ENCODE measurements at places on chromosomes 16 and 17.

DNA sequence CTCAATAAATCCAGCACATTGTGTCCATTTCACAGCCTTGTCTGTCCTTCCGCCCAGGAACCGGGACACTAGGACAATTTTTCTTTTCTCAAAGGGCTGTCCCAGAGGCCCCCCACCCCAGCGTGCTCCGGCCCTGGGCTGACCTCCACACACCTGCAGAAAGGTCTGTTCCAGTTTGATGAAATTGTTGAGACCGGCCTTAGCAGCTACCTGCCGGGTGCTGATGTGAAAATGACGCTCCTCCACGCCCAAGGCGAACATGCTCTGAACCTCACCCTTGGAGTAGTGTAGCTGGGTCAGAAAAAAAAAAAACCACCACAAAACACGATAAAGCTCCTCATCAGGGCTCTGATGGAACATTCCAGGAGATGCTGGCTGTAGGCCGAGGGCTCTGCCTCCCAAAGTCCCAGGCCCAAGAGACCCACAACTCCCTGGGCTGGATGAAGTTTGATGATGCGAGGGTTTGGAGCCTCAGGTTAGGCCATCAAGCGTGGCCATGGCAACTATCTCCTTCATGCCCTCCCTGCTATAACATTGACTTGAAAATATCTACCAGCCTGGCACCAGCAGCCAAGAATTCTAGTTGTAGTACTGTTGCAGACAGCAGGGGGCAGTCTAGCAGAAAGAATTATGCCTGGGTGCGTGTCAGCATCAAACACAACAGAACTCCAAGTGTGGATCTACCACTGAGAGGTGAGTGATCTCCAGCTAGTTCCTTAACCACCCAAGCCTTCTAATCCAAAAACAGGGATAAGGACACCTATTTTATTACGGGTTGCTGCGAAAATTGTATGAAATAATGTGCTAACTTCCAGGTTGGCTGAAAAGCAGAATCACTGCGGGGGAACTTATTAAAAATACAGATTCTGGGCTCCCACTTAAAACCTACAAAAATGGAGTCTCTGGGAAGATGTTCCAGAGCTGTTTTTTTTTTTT is 62.1 kb downstream of the RMI2 start:
- DNase-seq = peak; percentile 87

DNA sequence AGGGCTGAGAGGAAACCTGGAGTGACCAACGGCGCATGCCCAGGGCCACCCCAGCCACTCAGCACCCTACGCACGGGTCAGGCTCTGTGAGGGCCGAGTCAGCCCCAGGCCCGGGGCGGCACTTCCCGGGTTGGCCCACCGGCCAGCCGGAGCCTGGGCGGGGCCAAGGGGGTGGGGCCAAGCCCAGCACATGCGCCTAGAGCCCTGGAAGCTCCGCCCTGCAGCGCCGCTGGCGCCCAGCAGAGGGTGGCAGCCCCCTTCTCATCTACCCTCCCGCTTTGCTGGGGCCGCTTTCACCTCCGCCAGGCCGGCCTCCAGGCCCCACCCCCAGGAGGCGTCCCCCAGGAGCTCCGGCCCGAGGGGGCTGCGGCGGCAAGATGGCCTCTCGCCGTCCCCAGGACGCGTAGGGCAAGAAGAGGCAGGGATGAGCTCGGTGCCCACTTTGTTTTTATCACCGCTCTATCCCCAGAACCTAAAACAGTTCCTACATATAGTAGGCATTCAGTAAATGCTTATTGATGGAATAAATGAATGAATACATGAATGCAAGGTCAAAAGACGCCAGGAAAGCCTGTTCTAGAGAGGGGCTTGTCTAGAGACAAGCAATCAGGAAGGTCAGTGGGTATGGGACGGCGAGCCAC is 31.3 kb downstream of the MYO18A start:
- peak; percentile 97 for DNase-seq

DNA sequence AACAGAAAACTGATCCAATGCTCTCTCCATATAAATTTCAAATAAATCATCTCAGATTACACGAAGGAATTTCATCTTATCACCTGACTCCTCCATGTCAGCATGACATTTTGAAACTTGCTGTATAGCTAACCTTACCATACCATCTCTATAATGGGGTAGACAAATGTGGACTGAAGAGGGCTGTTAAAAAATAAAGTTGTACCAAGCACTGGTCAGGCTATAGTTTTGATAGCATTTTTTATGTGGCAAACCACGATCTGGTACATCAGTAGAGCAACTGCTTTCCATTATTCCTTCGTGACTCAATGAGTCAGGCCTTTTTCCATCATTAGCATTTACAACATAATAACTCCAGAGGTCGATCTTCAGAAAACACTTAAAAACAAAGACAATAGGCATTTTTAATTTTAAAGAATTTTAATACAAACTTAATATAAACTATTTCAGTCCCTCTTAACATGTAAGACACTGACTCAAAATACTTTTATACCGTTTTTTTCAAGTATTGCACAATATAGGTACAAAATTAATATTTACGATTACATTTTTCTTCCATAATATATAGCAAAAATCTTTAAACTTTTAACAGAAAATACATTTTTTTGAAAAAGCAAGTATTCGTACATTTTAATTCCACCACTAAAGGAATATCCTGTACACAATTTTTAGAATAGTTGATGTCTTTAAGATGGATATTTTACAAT is 4.2 kb downstream of the TOB1 start:
- DNase-seq = no peak

DNA sequence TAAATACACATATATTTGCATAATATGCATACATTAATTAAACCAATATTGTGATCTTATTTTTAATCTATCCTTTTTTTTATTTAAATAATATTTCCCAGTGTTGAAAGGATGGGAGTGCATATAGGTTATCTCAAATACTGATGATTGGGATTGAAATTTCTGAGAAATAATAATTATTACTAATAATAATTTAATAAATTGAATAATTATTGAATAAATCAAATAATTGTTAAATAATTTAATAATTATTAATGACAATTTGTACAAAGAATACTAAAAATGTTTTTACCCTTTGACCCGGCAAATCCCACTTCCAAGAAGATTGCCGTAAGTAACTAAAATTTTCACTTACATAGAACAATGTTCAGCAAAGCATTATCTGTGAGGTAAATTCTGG is 148.9 kb downstream of the ZNF18 start:
- DNase-seq = no peak

- DNase-seq = no peak
These were observed 17.7 kb downstream of the HOXB1 start for GRCh38 chr17:48513097-48513496.

- DNase-seq = no peak
These were observed 244.7 kb upstream of the WSB1 start for GRCh38 chr17:27049104-27049784.

- no peak for DNase-seq
These were observed 12.6 kb downstream of the OSBPL7 start for GRCh38 chr17:47808830-47809480.

DNA sequence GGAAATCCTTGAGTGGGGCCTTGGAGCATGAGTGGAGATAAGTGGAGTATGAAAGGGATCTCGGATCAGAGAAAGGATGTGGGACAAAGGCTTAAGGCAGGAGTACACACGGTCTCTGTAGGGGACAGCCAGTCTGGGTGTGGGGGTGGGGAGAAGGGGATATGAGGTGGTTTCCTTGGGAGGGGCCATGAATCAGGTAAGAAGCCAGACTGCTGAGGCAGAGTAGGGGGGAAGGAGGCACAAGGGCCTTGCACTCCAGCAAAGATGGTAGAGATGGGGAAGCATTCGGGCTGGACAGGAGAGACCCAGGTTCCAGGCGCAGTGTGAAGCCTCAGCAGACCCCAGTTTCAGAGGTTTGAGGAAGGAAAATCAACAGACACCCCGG is 1.6 kb downstream of the HSD11B2 start:
- no peak for DNase-seq

DNA sequence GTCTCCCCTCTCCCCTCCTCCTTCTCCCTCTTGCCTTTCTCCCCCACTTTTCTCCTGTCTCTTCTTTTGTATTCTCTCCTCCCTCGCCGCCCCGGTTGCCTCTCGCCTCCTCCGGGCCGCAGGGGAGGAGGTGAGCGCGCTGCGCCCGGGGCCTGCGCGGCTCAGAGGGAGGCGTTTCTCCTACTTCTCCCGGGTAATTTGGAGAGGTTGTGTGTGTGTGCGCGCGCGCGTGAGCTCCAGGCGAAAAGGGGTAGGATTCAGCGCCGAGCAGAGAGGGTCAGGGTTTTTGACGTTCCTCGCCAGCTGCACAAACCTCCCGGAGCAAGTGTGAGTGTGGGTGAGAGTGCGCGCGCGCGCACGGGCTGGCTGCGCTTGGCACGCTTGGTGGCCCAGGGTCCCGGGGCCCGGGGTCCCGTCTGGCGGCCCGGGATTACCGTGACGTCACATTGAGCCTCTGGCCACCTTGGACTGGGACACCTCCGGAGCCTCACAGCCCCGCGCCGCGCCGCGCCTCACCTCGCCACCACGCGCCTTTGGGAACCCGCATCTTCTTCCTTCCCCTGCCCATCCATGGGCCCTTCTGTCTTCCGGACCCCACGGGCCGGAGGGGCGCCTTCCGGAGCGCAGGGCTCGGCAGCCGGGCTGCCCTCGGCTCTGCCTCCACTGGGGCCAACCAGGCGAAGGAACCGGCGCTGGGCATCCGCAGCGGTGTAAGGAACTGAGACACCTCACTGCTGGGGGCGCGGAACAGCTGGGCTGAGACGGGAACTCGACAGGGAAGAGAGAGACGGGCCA is 479 bp downstream of the IRX6 start:
- DNase-seq = no peak

- DNase-seq = no peak
These were observed 19.5 kb upstream of the CPHXL start for GRCh38 chr16:75745823-75746222.

DNA sequence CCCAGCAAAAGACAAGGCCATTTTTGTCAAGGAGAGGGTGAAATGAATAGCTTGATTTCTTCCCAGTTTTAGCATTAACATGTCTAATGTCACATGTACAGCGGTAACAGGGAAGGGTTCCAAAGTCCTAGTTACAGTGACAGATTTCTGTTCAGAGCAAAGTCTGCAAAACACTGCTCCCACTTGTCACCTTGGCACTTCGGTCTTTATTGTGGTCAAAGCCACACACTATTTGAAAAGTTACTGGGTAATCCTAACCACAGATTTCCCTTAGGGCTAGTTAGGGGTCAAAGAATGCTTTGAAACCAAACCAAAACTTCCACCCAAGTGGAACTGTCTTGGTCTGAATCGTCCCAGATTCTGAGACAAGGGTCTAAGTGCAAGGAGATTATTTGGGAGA is 455.6 kb downstream of the HS3ST3B1 start:
- DNase-seq = no peak

DNA sequence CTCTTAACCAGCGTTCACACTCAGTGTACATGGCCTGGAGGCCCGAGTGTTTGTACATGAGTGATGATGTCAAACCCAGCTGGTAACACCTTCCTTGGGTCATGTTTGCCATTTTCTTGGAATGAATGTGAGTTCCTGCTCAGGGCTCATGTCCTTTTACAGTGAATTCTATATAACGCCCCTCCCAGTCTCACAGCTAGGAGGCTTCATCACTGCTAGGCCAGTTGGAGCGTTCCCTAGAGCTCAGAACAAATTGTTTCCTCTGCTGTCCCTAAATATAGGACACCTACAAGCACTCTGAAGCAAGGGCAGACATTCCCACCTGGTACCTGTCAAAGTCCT is 5.5 kb downstream of the TIMM22 start:
- DNase-seq = no peak

DNA sequence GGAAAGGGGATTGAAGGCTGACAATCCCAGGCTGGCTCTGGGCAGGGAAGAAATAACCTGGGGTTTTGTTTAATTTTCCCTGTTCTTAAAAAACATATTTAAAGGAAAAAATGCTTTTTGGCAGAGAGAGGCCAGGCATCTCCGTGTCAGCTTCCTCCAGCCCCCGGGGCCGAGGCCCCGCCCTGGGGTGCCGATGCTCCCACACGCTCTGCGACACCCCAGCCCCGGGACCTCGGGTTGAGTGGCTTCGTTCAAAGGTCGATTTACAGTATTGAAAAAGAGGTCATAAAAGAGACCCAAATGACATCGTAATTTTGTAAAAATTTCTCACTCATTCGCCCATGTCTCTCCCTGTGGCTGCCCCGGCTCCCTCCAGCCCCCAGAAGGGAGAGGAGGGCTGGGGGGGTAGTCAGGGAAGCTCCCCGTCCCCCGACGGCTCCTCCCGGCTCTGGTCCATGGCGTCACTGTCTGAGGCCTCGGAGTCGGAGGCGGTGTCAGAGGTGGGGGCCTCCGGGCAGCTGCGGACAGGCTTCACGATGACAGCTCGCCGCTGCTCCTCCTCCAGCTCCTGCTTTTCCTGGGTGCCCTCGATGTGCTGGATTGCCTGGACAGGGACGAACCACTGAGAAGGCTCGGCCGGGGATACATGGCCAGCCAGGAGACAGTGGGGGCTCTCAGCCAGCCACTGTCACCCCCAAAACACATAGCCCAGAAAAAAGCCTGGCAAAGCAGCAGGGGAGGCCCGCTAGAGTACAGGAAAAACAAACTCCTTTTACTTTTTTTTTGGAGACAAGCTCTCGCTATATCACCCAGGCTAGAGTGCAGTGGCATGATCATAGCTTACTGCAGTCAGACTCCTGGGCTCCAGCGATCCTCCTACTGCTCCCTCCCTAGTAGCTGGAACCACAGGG is 14.9 kb downstream of the TFAP4 start:
- no peak for DNase-seq

DNA sequence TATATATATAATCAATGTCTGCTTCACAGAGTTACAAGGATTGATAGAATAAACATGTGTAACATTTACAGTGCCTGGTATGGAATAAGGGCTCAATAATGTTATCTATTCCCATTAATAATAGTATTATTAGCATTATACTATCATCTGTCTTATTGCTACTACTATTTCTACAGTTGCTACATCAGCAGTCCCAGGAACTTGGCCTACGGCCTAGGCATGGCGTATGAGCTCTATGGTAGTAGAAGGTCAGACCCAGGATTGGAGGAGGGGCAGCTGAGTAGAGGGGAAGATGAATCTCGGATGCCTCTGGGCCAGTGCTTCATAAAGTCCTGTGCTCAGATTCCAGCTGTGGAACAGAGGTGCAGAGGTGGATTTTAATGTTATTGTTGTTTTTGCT is 146.3 kb upstream of the TBX2 start:
- no peak for DNase-seq

GRCh38 chr16:75289189-75289588 is 37.8 kb upstream of the BCAR1 start:
- DNase-seq = no peak

DNA sequence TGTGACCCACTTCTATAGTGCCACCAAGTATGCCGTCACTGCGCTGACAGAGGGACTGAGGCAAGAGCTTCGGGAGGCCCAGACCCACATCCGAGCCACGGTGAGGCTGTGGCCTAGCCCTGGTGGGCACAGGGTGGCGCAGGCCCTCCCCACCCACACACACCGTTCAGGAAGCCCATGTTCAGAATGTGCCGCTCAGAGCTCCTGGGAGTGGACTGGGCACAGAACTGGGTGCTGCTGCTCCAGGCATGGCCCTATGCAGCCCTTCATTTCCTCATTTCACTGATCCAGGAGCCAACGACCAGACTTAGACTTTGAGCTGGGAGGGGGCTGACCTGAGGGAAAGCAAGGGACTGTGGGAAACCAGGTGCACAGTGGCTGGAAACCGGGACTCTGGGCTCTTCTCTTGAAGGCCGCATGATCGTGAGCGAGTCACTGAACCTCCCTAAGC is 2.4 kb upstream of the MRM1 start:
- no peak for DNase-seq

Measured in suppressor macrophage (primary cell).